ENCODE measurements at places on chromosomes 7 and 10. TPM values are rescaled to one million over a fixed set of nuclear protein-coding genes. Genes with fewer than 3 reads are reported as not detected.

The BAIAP2L1 gene
- not detected for polyA plus RNA-seq

The RAPGEF5 gene
- polyA plus RNA-seq: 37.8 TPM

The SH2D4B gene
- 1.6 TPM for polyA plus RNA-seq

The CPA2 gene
- 0.41 TPM for polyA plus RNA-seq

The PIP gene
- not detected for polyA plus RNA-seq
